ENCODE measurements at places on chromosomes 16 and 17.

DNA sequence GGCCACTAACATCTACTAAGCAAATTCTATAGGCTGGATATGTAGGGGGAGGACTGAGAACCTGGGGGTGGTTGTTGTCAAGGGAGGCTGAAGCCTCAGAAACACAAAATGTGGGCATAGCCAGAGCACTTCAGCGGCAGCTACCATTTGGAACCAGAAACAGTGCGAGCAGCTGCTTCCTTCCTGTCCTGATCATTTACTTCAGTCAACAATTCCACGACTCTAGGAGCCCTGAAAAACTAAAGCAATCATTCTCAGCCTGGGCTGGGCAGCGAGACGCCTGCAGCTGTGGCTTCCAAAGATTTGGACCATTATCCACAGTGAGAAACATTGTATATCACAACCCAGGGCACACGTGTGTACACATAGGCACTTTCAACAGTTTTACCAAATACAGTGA, 93.9 kb upstream of the WSCD1 start:
- DNase-seq: no peak

DNA sequence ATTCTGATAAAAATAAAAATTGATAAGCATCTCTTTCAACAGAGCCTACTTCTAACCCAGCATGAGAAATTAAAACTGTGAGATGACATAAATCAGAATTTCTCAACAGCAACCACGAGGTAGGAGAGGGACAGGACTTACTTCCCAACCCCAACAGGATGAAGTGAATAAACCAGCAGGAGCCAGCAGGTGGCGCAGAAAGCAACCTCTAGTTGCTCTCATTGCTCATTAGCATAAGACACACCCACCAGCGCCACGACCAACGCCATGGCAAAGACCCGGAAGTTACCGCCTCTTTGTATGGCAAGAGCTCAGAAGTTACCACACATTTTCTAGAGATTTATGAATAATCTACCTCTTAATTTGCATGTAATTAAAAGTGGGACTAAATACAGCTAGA, 189.4 kb upstream of the CDH8 start:
- no peak for DNase-seq

GRCh38 chr17:37828651-37829124, 83.8 kb upstream of the HNF1B start:
- DNase-seq: no peak

DNA sequence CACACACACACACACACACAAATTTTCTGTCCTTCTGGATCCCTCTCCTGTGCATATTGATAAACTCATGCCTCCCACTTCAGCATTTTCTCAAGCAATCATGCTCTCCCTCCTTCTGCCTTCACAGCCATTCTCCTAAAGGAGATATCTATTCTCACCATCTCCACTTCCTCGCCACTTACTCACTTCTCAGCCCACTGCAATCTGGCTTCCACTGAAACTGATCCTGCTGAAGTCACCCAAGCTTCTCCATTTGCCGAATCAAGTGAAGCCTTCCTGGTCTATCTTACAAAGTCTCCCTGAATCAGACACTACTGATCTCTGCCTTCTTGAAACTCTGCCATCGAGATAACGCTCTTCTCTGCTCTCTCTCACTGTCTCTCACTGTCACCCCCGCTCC, 54.0 kb upstream of the GNAO1 start:
- DNase-seq: no peak
